CD8-positive, alpha-beta memory T cell (primary cell): ENCODE measurements at places on chromosomes 11 and 22.

- no peak for DNase-seq
These were observed 27.2 kb downstream of the WEE1 start for GRCh38 chr11:9600644-9601036.

DNA sequence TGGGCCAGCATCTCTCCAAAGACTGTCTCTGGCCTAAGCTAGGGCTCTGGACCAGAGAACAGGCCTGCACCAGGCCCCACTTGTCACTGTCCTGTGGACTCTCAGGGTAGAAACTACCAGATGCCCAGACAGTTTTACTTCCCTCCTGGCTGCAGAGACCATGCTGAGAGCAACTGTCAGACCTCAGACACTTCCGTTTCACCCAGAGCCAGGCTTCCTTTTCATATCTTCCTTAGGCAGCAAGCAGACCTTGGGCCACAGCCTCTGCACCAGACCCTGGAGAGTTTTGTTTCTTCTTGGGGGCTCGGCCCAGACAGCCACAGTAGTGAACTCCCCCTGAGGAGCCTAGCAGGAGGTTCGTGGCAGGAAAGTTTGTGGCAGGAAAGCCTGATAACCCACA is 12.1 kb upstream of the FCHSD2 start:
- peak; percentile 33 for DNase-seq

GRCh38 chr11:88575916-88576315 is 238.4 kb upstream of the CTSC start:
- no peak for DNase-seq

GRCh38 chr11:3041699-3042441 is 15.4 kb downstream of the CARS1 start:
- peak; percentile 12 for DNase-seq

DNA sequence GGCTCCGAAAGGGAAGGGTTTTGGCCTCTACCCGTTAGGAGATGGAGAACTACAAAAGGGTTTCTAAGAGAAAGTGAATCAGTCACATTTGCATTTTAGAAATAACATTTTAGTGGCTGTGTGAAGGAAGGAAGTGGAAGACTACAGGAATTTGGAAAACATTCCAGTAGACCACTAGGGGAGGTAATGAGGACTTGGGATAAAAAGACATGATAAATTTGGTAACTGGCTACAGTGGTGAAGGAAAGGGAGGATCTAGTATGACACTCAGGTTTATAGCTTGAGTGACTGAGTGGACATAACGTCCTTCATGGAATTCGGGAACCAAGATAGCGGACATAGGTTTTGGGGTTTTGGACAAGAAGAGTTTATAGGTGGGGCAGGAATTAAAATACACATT is 7.0 kb upstream of the RRM1 start:
- no peak for DNase-seq

- no peak for DNase-seq
These were observed 7.8 kb downstream of the OPCML start for GRCh38 chr11:133524488-133524887.

GRCh38 chr11:70900540-70900939 is 351.8 kb downstream of the SHANK2 start:
- DNase-seq, result no peak

GRCh38 chr22:49815641-49816091 is 12.0 kb downstream of the BRD1 start:
- DNase-seq, result no peak

- DNase-seq, result no peak
These were observed 145.6 kb downstream of the FEZ1 start for GRCh38 chr11:125350206-125351032.

DNA sequence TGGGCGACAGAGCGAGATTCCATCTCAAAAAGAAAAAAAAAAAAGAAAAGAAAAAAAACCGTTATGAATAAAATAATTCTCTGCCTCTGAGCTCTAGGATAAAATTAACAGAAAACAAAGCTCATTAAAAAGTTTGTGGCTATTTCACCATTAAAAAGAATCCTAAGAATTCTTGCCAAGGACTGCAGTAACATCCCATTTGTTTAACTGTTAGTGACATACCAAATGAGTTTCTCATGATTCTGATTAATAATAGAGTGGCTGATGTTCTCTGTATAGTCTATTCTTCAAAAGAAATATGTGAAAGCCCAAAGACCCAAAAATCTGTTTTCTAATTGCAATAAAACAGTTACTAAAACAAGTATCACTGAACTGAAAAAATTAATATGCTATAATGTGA is 19.7 kb downstream of the CLNS1A start:
- DNase-seq, result no peak
